SW480 (cell line): ENCODE measurements at places on chromosomes 13 and 19.
A peak's percentile ranks its signal among the peaks of the same experiment; 100 is the strongest.

DNA sequence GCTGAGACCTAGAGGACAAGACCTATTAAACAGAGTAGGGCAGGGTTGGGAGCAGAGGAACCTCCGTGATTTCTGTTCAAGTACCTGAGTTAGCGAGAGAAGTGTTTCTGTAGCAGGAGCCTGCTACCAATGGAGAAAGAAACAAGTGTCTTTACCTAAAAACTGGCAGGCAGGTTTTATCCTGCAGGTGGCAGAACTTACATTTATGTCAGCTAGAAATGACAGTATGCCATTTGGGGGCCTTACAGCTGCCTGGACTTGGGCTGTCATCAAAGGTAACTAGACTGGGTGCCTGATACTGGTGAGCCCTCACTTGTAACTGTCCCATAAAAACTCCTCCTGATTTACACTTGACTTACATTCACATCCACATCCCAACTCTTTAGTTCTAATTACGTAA, 185.3 kb upstream of the MIR17HG start:
- no peak for DNase-seq

DNA sequence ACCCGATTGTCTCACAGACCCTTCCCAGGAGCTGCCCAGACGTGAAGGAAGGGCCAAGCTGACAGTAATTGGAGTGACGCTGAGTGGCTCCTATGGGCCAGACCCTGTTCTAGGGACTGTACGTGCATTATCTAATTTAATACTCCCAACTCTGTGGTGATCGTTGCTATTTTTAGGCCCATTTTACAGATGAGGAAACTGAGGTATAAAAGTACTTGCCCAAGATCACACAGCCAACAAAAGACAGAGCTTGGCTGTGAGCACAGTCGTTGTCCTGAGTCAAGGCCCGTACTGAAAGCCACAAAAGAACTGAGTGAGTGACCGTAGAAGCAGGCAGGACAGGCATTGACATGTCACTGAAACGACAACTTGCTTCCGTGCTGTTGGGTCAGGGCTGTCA, 74.7 kb downstream of the ERICH6B start:
- DNase-seq = no peak

GRCh38 chr13:27004866-27005265, 166.7 kb downstream of the USP12 start:
- DNase-seq = no peak

GRCh38 chr19:4580021-4580901, 20.8 kb upstream of the SEMA6B start:
- no peak for DNase-seq

GRCh38 chr19:18491995-18492953, 29.6 kb downstream of the ELL start:
- no peak for DNase-seq

DNA sequence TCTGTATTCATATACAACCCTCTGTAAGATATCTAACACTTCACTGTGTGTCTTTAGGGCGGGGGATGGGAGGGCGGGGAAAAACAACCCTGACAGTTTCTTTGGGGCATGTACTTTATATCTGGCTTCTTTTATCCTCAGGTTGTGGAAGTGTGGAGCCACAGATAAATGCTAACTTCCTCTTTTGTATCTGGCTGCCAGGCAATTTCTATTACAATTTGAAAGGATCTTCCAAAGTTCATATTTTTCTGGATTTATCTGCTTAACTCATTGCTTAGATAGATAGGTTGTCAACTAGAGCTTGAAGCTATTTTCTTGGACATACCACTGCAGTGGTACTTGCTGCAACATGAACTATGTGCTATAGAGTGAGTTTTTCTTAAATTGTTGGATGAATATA, 393.0 kb downstream of the LMO7 start:
- no peak for DNase-seq

DNA sequence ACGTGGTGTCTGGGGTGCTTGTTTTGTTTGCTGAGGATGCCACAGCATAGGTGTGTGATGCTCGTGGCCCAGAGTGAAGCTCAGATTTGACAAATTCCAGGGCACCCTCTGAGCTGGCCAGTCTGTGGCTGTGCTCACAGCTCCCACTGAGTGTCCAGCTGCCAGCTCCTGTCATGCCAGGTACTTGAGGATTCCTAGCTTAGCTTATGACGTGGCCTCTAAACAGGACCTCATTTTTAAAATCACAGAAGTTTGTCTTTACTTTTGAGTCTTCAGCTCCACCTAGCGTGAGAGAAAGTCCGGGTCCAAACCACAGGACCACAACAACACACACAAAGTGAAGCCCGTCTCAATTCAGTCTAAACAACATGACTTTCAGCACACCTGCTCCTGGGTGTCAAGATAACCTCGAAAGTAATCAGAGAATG, 117.3 kb downstream of the RAB20 start:
- peak; percentile 77 for DNase-seq

- DNase-seq = no peak
Observed at GRCh38 chr19:1101337-1101698, 2.5 kb upstream of the GPX4 start.

DNA sequence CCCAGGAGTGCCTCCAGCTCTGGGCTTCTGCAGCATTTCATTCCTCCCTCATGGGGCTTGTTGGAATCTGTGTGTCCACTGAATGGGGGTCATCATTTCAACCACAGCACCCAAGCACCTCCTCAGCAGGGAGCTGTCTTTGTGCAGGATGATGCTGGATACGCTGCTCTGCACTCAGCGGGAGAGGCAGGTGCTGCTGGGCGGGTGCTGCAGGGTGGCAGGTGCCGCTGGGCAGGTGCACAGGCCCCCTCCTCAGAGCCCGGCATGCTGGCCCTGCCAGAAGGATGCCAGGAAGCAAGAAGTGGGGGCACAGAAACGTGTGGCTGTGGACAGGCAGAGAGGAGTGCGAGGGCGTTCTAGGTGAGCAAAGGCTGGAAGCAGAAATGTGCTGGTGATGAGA, 121.8 kb upstream of the VSTM2B start:
- no peak for DNase-seq

GRCh38 chr13:27186295-27186694, 14.7 kb upstream of the USP12 start:
- no peak for DNase-seq

GRCh38 chr13:64688893-64689677, 2541.1 kb downstream of the PCDH9 start:
- no peak for DNase-seq

- DNase-seq = no peak
Observed at GRCh38 chr19:15170345-15170744, 30.4 kb downstream of the NOTCH3 start.

DNA sequence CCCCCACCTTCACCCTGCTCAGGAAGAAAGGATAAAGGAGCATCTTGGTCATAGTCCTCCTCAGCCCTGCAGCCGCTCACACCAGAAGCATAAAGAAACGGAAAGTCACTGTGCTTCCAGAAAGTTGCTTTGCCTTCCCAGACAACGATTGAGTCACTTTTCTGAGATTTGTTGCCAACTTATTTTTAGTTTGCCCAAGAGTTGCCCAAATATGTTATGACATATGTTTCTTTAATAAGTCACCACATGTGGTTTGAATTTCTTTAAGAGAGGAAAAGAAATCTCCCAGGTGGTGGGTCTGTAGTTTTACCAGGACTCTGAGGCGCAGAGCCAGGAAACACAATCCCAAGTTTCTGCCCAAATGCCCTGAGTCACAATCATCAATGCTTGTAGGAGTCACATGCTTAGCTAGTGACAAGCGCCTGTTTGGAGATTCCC, 63.4 kb upstream of the LRCH1 start:
- no peak for DNase-seq

DNA sequence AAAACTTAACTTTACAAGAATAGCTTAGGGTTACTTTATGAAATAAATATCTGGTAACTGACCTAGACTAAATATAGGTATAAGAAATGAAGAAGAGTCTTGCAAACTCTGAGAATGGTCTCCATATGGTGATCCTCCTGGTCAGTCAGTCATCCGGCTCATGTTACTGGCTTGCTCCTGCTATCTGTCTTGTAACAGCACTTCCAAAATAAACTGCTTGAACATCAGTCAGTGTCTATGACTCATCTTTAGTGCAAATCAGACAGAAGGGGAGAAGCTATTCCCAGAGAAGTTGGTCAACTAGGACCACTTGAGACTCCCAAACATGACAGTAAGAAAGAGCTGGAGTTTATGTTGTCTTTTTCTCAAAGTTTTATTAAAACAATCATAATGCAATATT, 1550.9 kb downstream of the PCDH9 start:
- no peak for DNase-seq

GRCh38 chr13:36709136-36709890, 35.5 kb downstream of the SERTM1 start:
- no peak for DNase-seq

GRCh38 chr19:6032381-6032780, 54.4 kb upstream of the RANBP3 start:
- DNase-seq = no peak

DNA sequence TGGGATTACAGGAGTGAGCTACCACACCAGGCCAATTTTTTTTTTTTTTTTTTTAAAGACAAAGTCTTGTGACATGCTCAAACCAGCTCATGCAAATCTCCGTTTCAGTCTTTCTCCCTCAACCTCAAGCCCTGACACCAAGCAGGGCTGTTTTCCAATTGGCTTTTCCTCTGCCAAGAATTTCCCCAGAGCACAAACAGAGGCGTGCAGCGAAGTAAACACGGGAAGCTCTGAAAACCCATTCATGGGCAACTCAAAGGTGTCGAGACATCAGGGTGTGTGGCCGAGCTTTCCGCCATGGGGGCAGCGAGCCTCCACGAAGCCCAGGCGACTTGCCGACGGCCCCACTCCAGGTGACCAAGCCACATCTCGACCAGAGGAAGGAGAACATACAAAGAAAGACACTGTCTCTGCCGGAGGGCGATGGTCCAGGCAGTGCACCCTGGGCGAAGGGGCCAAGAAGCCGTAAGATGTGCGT, 70.0 kb downstream of the INSR start:
- no peak for DNase-seq

- DNase-seq = no peak
Observed at GRCh38 chr13:108326309-108326708, 56.8 kb downstream of the TNFSF13B start.

DNA sequence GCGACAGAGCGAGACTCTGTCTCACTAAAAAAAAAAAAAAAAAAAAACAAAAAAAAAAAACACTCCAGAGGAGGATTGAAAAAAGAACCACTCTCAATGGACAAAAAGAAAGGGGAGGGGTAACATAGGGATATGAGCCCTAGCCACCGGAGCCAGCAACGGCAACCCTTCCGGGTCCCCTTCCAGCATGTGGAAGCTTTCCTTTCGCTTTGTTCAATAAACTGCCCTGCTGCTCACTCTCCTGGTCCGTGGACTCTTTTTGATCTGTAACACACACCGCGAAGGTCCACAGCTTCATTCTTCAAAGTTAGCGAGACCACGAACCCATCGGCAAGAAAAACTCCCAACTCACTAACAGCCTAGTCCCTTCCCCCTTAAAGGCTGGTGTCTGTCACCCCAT, 1.0 kb upstream of the REX1BD start:
- DNase-seq = no peak

- no peak for DNase-seq
Observed at GRCh38 chr13:114134111-114134943, 1.9 kb upstream of the RASA3 start.

DNA sequence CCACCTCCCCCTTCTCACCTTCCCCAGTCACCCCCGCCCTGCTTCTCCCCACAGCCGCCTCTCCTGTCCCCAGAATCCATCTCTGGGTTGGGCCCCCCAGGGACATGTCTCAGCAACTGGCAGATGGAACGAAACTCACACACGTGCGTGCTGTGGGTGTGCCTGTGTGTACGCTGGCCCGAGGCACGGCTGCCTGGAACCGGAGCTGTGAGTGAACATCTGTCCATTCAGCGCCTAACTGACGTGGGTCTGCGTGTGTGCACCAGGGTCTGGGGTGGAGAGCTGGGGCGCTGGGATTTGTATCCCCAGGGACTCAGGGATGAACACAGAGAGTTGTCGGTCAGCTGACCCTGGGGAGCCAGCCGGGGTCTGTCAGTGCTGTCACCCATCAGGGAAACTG, 752 bp upstream of the HAS1 start:
- DNase-seq = no peak

- DNase-seq = no peak
Observed at GRCh38 chr13:30418075-30418716, 4.1 kb upstream of the UBE2L5 start.

GRCh38 chr13:60165391-60166099, 1.8 kb upstream of the DIAPH3 start:
- no peak for DNase-seq

- DNase-seq = no peak
Observed at GRCh38 chr13:85174291-85174690, 624.9 kb downstream of the SLITRK6 start.

DNA sequence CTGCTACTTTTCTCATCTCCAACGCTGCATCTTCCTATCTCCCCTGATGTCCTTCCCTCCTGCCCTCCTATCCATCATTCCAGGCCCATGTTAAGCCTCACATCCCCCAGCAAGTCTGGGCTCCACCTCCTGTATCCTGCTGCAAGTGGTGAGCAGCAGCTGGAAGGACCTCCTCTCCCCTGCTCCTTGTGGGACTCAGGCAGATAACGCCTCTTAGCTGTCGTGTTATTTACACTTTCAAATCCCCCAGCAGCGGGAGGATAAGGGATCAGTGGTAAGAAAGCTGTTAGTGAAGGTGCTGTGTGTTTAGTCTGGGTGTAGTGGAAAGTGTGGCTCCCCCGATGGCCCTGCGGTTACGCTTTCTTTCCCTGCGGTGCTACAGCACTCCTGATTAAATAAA, 211.9 kb downstream of the ZNF536 start:
- DNase-seq = no peak

DNA sequence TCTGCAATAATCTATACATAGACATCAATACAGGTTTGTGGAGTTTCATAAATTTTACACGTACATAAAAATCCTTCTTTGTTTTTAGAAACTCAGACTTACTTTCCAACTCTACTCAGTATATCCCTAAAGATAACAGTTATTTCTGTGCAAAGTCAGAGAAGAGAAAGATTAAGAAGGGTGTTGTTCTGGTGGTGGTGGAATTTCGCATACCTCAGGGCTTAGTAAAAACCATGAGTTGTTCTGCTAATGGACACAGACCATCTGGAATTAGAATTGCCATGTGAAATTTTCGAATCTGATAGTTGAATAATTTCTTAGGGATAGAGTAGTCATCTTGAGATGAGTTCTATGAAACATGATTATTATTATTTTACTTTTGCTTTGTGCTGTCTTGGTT, 102.7 kb downstream of the ZAR1L start:
- DNase-seq = no peak

- peak; percentile 31 for DNase-seq
Observed at GRCh38 chr19:1942078-1942933, 1.3 kb downstream of the CSNK1G2 start.

- peak; percentile 24 for DNase-seq
Observed at GRCh38 chr13:21069561-21070004, 8.2 kb upstream of the LATS2 start.

GRCh38 chr13:48531416-48532255, 1.2 kb downstream of the RCBTB2 start:
- DNase-seq = no peak

GRCh38 chr19:3508771-3509535, 2.8 kb downstream of the FZR1 start:
- DNase-seq = no peak

DNA sequence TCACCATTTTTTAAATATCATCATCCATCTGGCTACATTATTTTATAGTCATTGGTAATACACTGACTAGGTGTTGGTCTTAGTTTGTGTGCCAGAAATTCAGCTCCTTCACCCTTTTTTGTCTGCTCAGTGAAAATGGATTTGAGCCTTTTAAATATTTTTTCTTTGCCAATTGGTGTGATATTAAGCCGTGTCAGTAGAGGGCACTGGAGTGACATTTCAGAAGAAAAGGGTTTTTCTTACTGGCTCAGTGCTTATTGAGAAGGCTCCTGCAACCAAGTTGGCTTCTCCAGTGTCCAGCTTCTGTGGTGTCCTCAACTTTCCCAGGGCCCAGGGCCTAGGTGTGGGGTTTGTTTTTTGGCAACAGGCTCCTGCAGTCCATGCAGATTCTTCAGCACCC, 546.6 kb downstream of the DACH1 start:
- DNase-seq = peak; percentile 4
